PC-9 (cell line): ENCODE measurements at places on chromosomes 4 and X. TPM values are rescaled to one million over a fixed set of nuclear protein-coding genes. Genes with fewer than 3 reads are reported as not detected.

The TCEAL2 gene
- total RNA-seq, result not detected in 2 replicates

The SASH3 gene
- not detected in 2 replicates for total RNA-seq

The CTAG2 gene
- not detected in 2 replicates for total RNA-seq

The USP26 gene
- not detected in 2 replicates for total RNA-seq

The TCP11X1 gene
- total RNA-seq, result not detected in 2 replicates

The TLL1 gene
- 0.45 and 0.46 TPM in 2 replicates for total RNA-seq

The EGF gene
- total RNA-seq, result 19.6 and 20.4 TPM in 2 replicates

The ZNF275 gene
- 6.5 and 7.1 TPM in 2 replicates for total RNA-seq

The C4orf36 gene
- total RNA-seq, result 2.0 TPM in 1 of 2 replicates, not detected in the other

The CABS1 gene
- not detected in 2 replicates for total RNA-seq

The XIAP gene
- total RNA-seq, result 47.7 and 59.5 TPM in 2 replicates

The AKAP14 gene
- 2.7 TPM in 1 of 2 replicates, not detected in the other for total RNA-seq

The PIN4 gene
- total RNA-seq, result 5.8 and 9.7 TPM in 2 replicates

The BEX4 gene
- 1.0 and 1.1 TPM in 2 replicates for total RNA-seq

The TMEM255A gene
- total RNA-seq, result 9.4 and 16.7 TPM in 2 replicates

The P2RY10 gene
- total RNA-seq, result not detected in 2 replicates

The CHIC1 gene
- total RNA-seq, result 7.8 and 8.6 TPM in 2 replicates

The NPFFR2 gene
- not detected in 2 replicates for total RNA-seq

The CXorf49 gene
- total RNA-seq, result not detected in 2 replicates

The MND1 gene
- total RNA-seq, result 17.6 and 24.4 TPM in 2 replicates

The AFM gene
- not detected in 2 replicates for total RNA-seq

The SORBS2 gene
- 15.7 and 16.4 TPM in 2 replicates for total RNA-seq

The NSUN7 gene
- total RNA-seq, result 16.8 and 18.5 TPM in 2 replicates

The RAP1GDS1 gene
- 21.5 and 25.7 TPM in 2 replicates for total RNA-seq

The MID1 gene
- total RNA-seq, result 57.0 and 79.5 TPM in 2 replicates

The RPL34 gene
- total RNA-seq, result 672 and 676 TPM in 2 replicates

The CFAP99 gene
- total RNA-seq, result 0.48 and 0.85 TPM in 2 replicates

The SUPT20HL2 gene
- not detected in 2 replicates for total RNA-seq

The RNF212 gene
- total RNA-seq, result 4.2 and 6.6 TPM in 2 replicates

The PWWP3B gene
- total RNA-seq, result not detected in 2 replicates

The FAM47E gene
- 2.2 and 2.5 TPM in 2 replicates for total RNA-seq

The PHOX2B gene
- total RNA-seq, result not detected in 2 replicates

The GLOD5 gene
- total RNA-seq, result not detected in 2 replicates

The CT45A3 gene
- not detected in 2 replicates for total RNA-seq

The PCDH18 gene
- 0.15 and 0.40 TPM in 2 replicates for total RNA-seq

The LEF1 gene
- 2.8 and 3.4 TPM in 2 replicates for total RNA-seq

The AMTN gene
- total RNA-seq, result not detected in 2 replicates

The EDNRA gene
- total RNA-seq, result not detected in 2 replicates

The RAB41 gene
- total RNA-seq, result not detected in 2 replicates

The GASK1B gene
- 2.8 and 4.1 TPM in 2 replicates for total RNA-seq

The DRP2 gene
- 0.80 and 0.94 TPM in 2 replicates for total RNA-seq

The MAPK10 gene
- 3.1 and 4.2 TPM in 2 replicates for total RNA-seq

The USP17L10 gene
- total RNA-seq, result not detected in 2 replicates

The GLRA3 gene
- 0.39 TPM in 1 of 2 replicates, not detected in the other for total RNA-seq

The SPIN4 gene
- total RNA-seq, result 14.1 and 20.1 TPM in 2 replicates

The CT45A2 gene
- total RNA-seq, result not detected in 2 replicates

The SPACA5 gene
- not detected in 2 replicates for total RNA-seq

The SOX3 gene
- not detected in 2 replicates for total RNA-seq

The FAAH2 gene
- 8.2 and 10.4 TPM in 2 replicates for total RNA-seq

The SPIN2A gene
- total RNA-seq, result 2.4 and 2.5 TPM in 2 replicates
